ENCODE measurements at places on chromosomes 5 and 9.

DNA sequence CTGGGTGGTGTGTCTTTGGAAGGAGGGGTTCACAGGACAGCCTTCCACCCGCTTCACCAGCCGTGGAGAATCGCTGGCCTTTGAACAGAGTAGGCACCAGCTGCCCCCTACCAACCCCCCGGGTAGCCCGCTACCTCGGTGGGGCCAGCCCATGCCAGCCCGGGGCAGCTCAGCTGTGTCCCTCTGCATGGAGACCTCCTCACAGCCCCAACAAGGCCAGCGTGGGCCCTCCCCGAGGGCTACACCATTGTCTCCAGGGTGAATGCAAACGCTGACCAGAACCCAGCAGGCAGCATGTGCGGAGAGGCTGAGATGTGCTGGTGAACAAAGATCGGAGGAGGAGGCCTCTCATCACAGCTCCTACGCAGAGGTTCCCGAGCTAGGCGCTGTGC lies 51.9 kb downstream of the LMX1B start:
- DNase-seq, result no peak

- DNase-seq, result no peak
Observed at GRCh38 chr5:8048920-8049319, 180.0 kb downstream of the MTRR start.

- no peak for DNase-seq
Observed at GRCh38 chr5:16901021-16901644, 35.0 kb downstream of the MYO10 start.

DNA sequence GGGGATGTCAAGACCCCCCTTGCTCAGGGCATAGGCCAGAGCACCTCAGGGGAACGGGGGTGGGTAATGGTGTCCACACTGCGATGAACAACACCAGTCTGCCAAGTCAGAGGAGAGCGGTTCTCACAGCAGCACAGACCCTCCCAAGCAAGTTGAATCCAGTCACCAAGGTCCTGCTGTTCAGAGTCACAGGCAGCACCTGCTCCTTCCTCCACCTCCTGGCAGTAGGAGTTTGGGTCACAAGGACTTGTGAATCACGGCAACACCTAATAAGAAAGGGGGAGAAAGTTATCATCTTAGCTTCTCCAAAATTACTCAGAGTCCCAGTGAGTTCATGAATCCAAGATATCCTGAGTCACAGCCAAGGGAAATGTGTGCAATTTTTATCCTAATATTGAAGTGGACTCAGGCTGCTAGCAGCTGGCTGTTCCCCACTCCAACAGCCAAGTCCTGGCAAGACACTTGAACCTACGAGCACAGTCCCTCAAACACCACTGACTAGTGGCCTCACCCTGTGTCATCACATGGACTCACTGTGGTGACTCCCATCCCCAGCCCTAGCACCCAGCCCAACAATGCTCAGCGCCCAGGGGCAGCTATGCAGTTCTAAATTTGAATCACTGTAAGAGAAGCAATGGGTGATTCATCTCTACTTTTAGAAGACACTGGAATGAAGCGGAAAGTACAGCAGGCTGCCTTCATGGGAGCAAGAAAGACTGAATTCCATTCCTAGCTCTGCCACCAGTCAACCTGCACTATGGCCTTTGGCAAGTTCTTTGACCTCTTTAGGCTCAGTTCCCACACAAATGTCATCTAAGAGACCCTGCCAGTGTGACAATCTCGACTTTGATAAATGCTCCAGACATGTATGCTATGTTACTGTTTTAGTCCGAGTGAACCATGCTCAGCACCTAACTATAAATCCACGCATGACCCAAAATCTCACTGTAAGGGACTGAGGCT lies 113.7 kb downstream of the KLHL3 start:
- no peak for DNase-seq

- DNase-seq, result no peak
Observed at GRCh38 chr5:31916327-31916726, 257.8 kb downstream of the GOLPH3 start.

DNA sequence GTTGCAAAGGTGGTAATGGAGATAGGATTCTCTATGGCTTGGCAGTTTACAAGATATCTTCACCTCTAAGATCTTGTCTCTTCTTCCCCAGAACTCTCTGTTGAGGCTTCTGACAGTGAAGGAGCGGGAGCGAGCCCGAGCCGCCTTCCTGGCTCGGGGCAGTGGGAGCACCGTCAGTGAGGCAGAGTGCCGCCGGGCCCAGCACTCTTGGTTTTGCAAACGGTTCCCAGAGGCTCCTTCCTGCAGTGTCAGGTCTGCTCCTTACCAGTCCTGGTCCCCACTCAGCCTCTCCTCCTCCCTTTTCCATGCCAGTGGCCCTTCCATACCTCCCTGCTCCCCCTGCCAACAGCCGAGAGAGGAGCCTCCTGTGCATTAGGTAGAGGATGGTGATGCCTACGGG lies 12.6 kb upstream of the DNAJB5 start:
- DNase-seq, result no peak

- peak; percentile 29 for DNase-seq
Observed at GRCh38 chr5:50653946-50654345, 12.5 kb upstream of the PARP8 start.

GRCh38 chr5:105617436-105618215 lies 2053.1 kb downstream of the EFNA5 start:
- DNase-seq, result no peak

DNA sequence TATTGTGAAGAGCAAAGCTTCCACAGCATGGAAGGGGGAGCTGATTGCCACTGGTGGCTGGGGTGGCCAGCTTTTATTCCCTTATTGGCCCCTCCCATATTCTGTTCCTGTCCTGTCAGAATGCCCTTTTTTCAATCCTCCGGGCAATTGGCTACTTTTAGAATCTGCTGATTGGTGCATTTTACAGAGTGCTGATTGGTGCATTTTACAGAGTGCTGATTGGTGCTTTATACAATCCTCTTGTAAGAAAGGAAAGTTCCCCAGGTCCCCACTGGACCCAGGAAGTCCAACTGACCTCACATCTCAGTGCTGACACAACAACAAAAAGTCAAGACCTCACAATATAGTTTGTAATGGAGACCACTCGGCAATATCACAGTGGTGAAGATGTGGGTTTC lies 195.0 kb downstream of the SPATA31A6 start:
- DNase-seq, result no peak

- DNase-seq, result no peak
Observed at GRCh38 chr5:113266913-113267227, 167.9 kb downstream of the TSSK1B start.

- DNase-seq, result no peak
Observed at GRCh38 chr5:174222891-174223290, 177.4 kb downstream of the NSG2 start.

DNA sequence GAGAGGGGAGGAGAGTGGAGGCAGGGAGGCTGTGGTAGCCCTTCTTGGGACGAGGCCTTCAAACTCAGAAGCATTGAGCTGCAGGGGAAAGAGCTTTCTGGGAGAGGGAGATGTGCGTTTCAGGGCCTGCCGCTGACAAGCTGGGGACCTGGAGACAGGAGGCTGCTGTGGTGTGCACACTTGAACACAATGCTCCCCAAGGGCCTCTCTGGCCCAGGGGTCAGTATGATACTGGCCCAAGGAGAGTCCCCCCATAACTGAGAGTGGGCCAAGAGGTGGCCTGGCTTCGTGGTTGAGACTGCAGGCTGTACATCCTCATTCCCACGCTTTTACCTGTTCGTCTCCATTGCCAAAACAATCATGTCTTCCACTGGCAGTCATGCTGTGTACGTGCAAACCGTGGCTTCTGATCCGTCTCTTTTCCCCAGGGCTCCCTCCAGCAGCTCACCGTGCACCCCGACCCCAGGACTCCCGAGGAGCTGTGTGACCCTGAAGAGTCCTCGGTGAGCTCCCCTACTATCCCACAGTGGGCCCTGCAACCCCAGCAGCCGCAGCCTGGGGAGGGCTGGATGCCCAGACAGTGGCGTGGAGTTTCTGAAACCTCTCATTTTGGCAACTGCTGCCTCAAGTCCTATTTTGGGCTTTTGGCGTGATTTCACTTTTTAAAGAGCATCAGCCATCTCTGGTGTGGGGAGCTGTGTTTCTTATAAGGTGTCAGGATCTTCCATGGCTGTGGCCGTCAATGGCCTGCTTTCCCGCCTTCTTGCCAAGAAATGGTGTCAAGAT lies 43.4 kb downstream of the COL15A1 start:
- no peak for DNase-seq

- DNase-seq, result no peak
Observed at GRCh38 chr5:138932171-138932810, 57.2 kb upstream of the LRRTM2 start.

DNA sequence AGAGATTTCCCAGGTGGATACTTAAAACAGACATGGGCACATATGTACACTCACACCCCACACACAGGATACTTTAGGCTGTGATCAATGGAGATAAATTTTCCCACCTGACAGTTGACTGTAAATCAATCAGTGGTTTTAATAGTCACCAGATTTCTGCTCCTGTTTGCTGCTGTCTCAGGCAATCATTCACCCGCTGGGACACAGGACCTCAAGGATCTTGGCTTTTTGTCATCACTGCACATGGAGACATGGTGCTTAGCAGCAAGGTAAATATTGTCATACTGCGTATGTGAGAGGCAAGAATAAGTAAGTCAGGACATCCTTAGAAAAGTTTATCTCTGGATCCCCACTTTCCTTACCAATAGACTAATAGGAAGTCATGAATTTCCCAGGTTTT lies 60.8 kb upstream of the KLF9 start:
- DNase-seq, result no peak

DNA sequence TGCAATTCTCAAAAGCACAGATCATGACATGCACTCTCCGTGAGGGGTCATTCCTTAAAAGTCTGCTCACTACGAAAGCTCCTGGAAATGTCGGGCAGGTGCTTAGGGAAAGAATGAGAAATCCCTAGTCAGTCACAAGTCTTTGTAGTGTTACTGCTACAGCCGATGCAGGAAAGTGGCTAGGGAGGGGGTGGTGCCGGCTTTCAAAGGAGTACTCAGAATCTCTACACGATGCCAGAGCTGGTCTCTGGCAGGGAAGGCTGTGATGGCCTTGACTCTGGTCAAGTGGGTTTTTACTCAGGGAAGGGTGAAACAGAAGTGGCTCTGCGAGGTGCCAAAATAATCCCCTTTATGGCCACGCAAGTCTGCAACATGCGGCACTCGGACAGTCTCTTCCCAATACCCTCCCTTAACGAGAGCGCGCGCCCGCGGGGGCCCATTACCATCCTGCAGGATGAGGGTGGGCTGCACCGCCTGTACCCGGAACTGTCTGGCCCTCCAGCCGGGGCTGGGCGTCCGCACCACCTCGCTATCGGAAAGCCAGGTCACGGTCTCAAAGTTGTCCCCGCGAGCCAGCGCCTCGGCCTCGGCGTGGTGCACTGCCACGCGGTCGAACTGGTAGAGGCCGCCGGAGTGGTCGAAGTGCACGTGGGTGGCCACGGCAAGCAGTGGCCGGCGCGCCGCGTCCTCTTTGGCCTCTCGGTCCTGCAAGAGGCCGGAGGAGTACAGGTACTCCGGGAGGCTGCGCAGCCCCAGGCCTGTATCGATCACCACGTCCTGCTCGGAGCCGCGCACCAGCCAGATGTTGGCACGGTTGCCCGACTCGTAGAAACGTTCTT lies 956 bp downstream of the MBLAC2 start:
- peak; percentile 13 for DNase-seq

- no peak for DNase-seq
Observed at GRCh38 chr5:107127878-107128277, 542.9 kb downstream of the EFNA5 start.

- DNase-seq, result peak; percentile 38
Observed at GRCh38 chr9:104927216-104927911, 591 bp downstream of the ABCA1 start.
